Bronchial epithelial cell (primary cell): ENCODE measurements at places on chromosomes 2 and 18.

DNA sequence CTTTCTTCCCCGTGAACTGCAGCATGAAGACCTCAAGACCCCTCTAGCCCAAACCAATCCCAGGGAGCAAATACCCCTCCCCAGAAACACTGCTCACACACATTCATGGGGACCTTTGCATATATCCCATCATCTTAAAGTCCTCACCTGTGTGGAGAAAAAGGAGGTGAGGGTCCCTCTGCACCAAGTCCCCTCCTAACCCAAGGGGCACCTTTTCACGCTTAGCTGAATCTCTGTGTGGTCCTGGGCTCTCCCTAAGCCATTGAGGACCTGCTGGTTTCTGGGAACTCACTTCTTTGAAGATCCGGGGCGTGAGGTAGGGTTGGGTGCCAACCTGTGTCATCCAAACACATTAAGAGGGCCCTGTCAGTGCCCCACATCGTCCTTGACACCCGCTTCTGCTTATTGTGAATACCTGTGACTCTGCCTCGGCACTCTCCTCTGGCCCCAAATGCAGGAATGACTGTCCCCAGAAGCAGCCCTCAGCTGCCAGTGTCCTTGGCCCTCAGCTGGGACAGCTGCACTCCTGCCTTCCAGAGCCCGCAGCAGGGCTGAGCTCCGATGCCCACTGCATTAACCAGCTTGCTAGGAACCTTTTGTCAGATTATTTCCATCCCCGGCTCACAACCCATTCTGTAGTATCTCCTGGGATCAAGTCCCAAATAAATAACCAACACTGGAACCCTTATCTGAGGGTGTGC is 41.3 kb upstream of the ITM2C start:
- no peak for DNase-seq

GRCh38 chr2:240310201-240310600 is 125.3 kb upstream of the GPC1 start:
- no peak for DNase-seq

DNA sequence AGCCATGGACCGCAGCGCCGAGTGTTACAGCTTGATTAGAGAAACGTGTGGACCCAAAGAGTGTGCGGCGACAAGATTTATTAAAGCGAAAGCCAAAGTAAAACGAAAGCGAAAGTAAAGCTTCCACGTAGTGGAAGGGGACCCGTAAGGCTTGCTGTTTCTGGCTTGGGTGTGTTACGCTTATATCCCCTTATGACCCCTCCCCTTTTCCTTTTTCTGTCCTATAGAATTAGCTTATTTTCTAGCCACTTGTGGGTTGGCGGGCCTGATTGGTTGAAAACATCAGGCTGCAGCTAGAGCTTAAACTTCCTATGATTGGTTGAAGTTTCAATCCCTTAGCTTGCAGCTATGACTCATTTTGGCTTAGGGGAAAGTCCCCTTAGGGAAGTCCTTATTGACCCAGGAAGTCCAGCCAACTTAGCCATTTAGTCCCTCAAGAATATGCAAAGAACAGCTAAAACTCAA is 969.7 kb downstream of the DCDC2C start:
- DNase-seq, result no peak

- DNase-seq, result peak; percentile 52
Observed at GRCh38 chr2:75596784-75597183, 36.0 kb upstream of the EVA1A start.

DNA sequence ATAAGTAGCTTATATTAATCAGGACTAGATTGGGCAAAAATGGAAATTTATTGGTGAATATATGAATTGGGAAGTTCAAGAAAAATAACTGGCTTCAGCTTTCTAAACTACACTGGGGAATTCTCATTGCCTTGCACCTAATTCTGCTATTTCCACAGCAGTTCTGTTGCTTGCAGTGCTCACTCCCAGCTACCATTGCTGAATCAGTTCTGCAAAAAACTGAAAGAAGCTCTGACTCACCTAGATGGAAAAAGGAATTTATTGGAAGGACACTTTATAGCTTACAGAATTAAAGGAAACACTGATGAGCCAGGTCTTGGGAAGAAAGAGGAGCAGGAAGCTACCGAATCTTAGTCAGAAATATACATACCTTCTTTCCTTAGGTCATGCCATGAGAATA is 60.3 kb upstream of the ACVR1 start:
- DNase-seq, result peak; percentile 71

DNA sequence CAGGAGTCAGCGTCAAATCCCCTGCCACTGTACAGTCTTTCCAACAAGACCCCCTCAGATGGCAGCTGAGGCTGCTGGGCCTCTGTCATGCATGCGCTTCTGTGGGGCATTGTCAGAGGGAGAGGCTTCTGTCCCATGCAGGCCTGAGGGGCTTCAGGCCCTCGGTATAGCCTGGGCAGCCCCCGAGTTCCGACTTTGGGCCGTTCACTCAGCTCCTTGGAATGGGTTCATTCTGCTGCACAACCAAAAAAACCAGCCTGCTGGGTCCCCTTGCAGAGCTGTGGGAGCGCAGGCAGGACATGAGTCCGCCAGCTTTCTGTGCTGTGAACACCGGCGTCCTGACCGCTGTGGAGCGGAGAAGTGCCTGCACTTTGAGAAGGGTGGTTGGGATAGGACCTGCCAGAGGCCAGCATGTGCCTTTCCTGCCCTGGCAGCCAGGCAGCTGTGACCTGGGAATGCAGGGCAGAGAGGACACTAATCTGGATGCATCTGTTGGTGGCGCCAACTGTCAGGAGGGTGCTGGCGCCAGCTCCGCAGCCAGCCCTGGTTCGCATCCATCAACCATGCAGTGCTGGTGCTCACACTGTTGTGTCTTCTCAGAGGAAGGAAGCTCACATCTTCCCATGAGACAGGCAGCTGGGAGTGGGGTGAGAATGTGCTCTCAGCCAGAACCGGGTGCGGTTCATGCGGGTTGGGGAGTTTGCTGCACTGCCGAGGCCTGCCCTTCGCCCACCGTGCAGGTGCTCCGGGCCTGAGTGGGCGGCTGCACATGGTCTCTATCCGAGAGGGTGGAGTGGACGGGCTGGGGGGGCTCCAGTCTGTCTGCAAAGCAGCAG is 14.3 kb downstream of the ARHGEF4 start:
- no peak for DNase-seq

DNA sequence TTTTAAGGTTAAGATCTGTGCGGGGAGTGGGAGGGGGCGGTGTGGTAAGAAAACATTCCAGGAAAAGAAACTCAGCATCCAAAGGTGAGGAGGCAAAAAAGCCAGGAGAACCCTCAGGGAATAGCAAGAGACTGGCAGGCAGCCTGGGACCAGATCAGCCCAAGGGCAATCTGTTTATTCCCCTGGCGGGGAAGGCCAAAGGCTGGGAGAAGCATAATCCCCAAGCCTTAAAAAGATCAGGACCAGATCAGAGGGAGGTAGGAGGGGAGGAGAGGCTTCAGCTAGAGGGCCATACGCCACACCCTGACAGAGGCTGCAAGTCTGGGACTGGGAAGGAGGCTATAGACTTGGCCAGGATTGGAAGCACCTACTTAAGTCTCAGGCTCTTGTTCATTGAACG is 163.0 kb upstream of the PXDN start:
- DNase-seq, result no peak

- DNase-seq, result no peak
Observed at GRCh38 chr2:120580709-120581108, 155.0 kb upstream of the GLI2 start.

GRCh38 chr2:239223310-239224198 is 177.3 kb downstream of the HDAC4 start:
- no peak for DNase-seq
